ENCODE measurements at places on chromosomes 11 and 22.

DNA sequence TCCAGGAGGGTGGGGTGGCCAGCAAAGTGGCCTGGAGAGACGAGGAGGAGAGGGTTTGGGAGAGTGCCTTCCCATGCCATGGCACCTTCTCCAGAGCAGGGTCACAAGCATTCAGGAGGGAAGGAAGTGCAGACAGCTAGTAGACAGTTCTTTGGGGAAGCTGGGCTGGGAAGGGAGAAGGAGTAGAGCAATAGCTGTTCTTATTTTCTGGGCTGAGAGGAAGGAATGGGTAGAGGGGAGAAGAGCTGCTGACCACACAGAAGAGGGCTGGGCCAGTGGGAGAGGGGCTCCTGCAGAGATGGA is 14.8 kb upstream of the PICK1 start:
- no peak for DNase-seq

- no peak for DNase-seq
Observed at GRCh38 chr11:102453921-102454320, 1.4 kb upstream of the TMEM123 start.

- no peak for DNase-seq
Observed at GRCh38 chr11:10864688-10865087, 6.8 kb upstream of the ZBED5 start.

- DNase-seq, result no peak
Observed at GRCh38 chr11:75762885-75763284, 5.7 kb upstream of the DGAT2 start.
